ENCODE measurements at places on chromosomes 11 and 22. TPM values are rescaled to one million over a fixed set of nuclear protein-coding genes. Genes with fewer than 3 reads are reported as not detected.

UBQLN3 gene
- total RNA-seq = 1.9 TPM

GRCh38 chr11:123235117-123235655 is 40.1 kb upstream of the CLMP start:
- no peak overlapping the region for H3K27ac ChIP-seq
- no peaks in the 10 kb centered on the region for H3K27me3 ChIP-seq
- H3K4me1 ChIP-seq = peaks cover 8% of the 10 kb centered on the region
- no peaks in the 10 kb centered on the region for H3K36me3 ChIP-seq

DNA sequence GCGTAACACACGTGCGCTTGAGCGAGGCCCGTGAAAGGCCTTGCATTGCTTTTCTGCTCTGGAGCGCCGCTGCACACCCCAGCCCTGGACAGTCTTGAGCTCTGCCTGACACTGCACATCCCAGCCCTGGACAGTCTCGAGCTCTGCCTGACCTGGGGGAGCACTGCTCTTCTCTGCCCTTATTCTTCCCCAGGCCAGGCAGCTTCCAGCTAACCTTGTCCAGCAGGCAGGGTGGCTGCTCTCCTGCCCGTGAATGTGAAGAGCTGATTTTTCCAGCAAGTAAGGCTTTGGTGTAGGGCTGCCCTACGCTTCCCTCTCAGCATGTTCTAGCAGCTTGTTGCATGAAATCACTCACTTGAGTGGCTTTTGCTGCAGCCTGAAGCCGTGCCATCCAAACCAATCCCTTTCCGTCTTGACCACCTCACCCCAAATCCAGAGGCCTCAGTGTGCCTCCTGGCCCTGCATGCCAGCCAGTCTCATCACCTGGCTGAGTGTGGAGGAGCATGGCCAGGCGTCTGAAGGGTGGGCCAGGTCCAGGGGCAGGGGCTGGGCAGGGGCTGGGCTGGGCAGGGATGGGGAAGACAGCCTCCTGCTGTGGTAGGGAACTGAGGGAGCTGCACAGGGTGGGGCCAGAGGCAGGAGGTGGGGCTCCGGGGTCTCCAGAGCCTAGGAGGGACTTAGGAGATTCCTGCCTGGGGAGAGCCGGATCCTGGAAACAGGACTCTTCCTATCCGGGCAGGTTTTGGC is 89.5 kb upstream of the B3GAT1 start:
- no peaks in the 10 kb centered on the region for H3K4me1 ChIP-seq

SYNGR1 gene
- total RNA-seq = 61.8 TPM

- no peak overlapping the region for H3K4me3 ChIP-seq
- no peaks in the 10 kb centered on the region for H3K36me3 ChIP-seq
Observed at GRCh38 chr11:12046636-12047236, 38.3 kb upstream of the DKK3 start.

DNA sequence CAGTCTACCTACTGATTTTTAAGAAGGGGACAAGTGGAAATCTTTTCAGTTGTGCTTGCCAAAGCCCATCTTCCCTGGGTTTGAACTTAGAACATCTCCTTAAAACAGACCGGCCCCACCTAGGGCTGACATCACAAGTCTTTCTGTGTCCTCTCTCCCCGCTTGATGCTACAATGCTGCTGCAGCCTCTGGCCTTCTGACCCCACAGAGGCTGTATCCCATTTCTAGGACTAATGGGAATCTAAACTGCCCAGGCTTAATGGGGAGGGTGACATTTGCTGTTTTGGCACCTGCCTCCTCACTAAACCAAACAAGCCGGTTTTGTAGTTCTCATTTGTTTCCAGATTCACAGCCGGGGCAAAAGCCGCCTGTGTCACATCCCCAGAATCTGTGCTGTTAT is 121.3 kb upstream of the CADM1 start:
- H3K27ac ChIP-seq = no peak overlapping the region
- H3K27me3 ChIP-seq = no peaks in the 10 kb centered on the region
- no peak overlapping the region for H3K4me3 ChIP-seq
- H3K36me3 ChIP-seq = no peaks in the 10 kb centered on the region
- no peak for DNase-seq

PLAAT5 gene
- 0.06 TPM for total RNA-seq

- H3K36me3 ChIP-seq = no peaks in the 10 kb centered on the region
- no peak for DNase-seq
- H3K4me3 ChIP-seq = no peak overlapping the region
- peak overlapping the region; percentile 51 for H3K27ac ChIP-seq
Observed at GRCh38 chr11:117908109-117908895, 20.9 kb downstream of the TMPRSS13 start.

EHF gene
- not detected for total RNA-seq

GRCh38 chr11:111538407-111539114 is 2.0 kb upstream of the LAYN start:
- DNase-seq = no peak
- H3K4me3 ChIP-seq = no peak overlapping the region
- H3K27ac ChIP-seq = no peak overlapping the region

DNA sequence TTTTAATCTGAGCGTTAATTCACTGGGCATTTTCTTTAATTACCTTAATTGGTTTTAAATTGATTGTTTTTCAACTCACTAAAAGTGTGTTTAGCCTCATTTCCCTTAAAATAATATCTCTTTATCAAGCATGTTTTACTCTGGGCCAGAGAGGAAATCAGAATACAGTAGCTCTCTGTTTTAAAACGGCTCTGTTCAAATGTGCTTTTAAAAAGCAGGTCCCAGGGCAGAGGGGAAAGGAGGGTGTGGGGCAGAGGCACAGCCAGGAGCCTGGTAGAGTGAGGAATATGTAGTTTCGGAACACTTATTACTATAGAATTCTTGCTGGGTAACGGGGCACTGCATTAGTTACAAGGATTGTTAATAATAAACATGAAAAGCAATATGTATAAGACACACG is 47.6 kb downstream of the FBXO7 start:
- H3K4me3 ChIP-seq = no peak overlapping the region
- H3K27ac ChIP-seq = no peak overlapping the region
- no peaks in the 10 kb centered on the region for H3K27me3 ChIP-seq
- no peaks in the 10 kb centered on the region for H3K4me1 ChIP-seq
- H3K36me3 ChIP-seq = no peaks in the 10 kb centered on the region
- no peak for DNase-seq

GRCh38 chr11:117719480-117719879 is 77.5 kb downstream of the DSCAML1 start:
- H3K4me3 ChIP-seq = no peak overlapping the region
- no peaks in the 10 kb centered on the region for H3K27me3 ChIP-seq
- no peak for DNase-seq
- no peaks in the 10 kb centered on the region for H3K36me3 ChIP-seq

- no peak overlapping the region for H3K27ac ChIP-seq
- H3K4me3 ChIP-seq = no peak overlapping the region
- no peak for DNase-seq
- H3K4me1 ChIP-seq = peaks cover 42% of the 10 kb centered on the region
- H3K36me3 ChIP-seq = peaks cover 24% of the 10 kb centered on the region
- H3K27me3 ChIP-seq = no peaks in the 10 kb centered on the region
Observed at GRCh38 chr11:86947541-86947940, 7.7 kb downstream of the FZD4 start.

DNA sequence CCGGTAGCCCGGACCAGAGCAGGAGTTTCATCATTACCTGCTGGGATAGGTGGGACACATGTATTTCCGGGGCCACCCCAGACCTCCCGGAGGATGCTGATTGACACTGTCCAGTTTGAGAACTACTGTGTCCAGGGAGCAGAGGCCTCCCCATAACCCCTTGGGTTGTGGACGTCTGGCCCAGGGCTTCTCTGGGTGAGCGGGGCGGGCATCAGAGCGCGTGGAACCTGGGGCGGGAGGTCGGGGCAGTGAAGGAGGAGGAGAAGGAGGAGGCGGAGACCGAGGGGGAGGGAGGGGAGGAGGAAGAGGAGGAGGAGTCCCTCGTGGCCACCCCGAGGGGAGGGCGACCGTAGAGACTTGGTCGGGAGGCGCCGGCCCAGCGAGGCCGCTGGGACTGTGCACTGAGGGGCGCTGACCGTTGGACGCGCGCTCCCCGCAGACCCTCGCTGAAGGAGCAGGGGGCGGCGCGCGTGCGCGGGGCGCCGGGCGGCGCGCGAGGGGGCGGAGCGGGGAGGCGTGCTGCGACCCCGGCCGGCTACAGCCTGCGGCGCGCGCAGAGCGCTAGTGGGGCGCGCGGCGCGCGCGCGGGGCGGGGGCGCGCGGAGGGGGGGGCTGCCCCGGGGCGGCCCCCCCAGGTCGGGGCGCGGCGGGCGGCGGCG is at the start of gene GRK3:
Gene GRK3 (plus strand): TSS at position 356 of the 659 bp plus-strand sequence. CDS start 366 bp downstream, outside the sequence.
- H3K27ac ChIP-seq = no peak within 1 kb of the TSS
- H3K27me3 ChIP-seq = no peaks in the 10 kb centered on the region
- H3K36me3 ChIP-seq = no peaks in the 10 kb centered on the region
- DNase-seq = peak; percentile 77

GRCh38 chr22:48974443-48975315 is 853.0 kb downstream of the BRD1 start:
- DNase-seq = no peak
- no peaks in the 10 kb centered on the region for H3K36me3 ChIP-seq
- no peak overlapping the region for H3K4me3 ChIP-seq
- H3K4me1 ChIP-seq = no peaks in the 10 kb centered on the region

DNA sequence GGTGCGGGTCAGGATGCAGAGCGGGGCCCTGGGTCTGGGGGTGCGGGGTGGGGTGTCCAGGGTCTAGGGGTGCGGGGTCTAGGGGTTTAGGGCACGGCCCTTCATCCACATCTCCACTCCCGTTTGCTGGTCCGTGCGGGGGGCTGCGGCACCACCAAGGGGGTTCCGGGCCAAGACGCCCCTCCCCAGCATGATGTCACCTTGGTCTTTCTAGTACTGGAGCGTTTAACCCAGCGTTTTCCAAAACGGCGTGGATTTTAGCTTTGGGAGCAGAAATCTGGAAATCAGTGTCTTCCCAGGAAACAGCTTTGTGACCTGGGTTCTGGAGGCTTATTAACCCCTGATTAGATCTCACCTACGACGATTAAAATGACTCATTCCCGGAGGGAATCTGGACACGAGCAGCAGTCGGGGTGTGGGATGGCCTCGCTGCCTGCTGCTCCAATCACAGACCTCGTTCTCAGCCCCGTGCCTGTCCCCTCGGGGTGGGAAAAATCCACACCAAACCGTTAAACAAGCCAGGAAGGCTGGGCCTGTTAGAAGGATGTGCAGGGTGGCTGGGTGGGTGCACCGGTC is 759 bp downstream of the AP2A2 start:
- peak overlapping the region; percentile 99 for H3K4me3 ChIP-seq
- no peaks in the 10 kb centered on the region for H3K27me3 ChIP-seq
- peak overlapping the region; percentile 92 for H3K27ac ChIP-seq

NAP1L4 gene
- 150 TPM for total RNA-seq

DNA sequence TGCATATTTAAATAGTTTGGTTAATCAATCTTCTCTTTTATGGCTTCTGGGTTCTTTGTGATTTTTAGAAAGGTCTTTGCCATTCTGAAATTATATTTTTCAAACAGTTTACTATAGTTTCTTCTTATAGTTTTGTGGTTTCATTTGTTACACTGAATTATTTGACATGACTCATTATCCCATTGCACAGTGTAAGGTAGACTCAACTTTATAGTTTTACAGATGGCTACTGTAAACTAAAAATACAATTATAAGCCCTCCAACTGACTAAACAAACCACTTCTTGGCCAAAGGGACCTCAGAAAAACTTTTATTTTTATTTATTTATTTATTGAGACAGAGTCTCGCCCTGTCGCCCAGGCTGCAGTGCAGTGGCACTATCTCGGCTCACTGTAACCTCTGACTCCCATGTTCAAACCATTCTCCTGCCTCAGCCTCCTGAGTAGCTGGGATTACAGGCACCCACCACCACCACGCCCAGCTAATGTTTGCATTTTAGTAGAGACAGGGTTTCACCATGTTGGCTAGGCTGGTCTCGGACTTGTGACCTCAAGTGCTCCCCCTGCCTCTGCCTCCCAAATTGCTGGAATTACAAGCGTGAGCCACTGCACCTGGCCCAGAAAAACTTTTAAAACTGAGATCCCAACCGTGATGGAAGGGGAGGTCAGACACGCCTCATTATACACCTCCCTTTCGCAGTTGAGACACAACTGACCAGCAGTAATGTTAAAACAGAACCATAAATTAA is 14.1 kb upstream of the RAC2 start:
- no peak for DNase-seq
- H3K4me1 ChIP-seq = peaks cover 9% of the 10 kb centered on the region
- no peaks in the 10 kb centered on the region for H3K36me3 ChIP-seq
- peaks cover 6% of the 10 kb centered on the region for H3K27me3 ChIP-seq
- H3K27ac ChIP-seq = no peak overlapping the region

DNA sequence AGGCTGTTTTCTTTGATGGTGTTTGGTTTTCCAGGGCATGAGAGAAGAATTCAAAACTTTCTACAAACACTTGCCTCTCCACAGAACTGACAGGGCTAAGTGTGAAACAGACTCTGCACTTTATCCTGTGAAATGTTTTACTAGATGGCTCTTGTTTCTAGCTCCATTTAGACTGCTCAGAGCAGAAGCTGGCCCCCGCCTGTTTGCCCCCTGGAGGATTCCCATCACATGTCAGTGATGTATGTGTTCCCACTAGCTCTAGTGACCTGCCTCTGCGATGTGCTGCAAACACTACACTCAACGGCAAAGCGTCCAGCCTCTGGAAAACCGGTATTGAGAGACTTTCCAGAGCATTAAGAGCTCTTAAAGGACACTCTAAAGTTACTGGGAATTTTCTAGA is 41.4 kb upstream of the PCF11 start:
- H3K27me3 ChIP-seq = no peaks in the 10 kb centered on the region
- H3K4me1 ChIP-seq = peaks cover 9% of the 10 kb centered on the region
- peak overlapping the region; percentile 65 for H3K27ac ChIP-seq

DNA sequence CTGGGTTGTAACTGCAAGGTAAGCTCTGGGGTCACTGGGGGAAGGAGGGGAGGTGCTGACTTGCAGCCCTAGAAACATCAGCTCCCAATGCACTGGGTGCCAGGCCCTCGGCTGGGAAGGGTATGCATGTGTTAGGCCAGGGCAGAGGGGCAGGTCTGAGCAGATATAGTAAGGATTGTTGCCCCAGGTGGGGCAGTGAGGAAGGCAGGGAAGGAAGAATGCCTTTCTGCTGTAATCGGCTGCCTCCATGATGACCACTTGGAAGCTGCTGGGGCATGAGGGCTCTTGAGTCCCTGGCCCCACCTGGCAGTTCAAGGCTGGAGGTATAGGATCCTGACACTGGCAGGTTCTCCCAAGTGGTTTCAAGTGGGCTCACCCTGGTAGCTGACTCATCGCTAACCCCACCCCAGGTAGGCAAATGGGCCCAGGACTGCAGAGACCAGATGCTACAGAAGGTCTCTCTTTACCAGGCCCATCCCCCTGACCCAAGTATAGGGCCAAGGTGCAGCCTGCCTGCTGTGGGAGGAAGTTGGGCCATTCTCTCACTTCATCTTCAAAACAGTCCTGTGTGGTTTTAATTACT is 56.7 kb downstream of the TIMP3 start:
- peaks cover 18% of the 10 kb centered on the region for H3K36me3 ChIP-seq
- H3K27ac ChIP-seq = no peak overlapping the region
- no peak for DNase-seq
- no peaks in the 10 kb centered on the region for H3K27me3 ChIP-seq
- H3K4me3 ChIP-seq = no peak overlapping the region

DNA sequence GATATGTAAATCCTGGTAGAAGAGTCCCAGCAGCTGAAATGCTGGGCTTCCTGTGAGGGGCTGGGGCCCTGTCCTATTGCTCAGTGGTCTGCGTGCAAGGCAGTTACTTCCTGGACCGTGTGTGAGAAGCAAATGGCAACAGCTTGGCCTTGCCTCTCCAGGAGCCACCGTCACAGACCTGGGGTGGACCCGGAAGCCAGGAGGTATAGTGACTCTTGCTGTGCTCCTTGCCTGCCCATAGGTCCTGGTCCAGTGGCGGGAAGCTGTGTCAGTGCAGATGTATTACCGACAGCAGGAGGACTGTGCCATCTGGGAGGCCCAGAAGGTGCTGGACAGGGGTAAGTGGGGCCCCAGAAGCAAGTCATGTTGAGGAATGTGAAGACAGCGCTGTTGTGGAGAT is 54.3 kb downstream of the PISD start:
- H3K36me3 ChIP-seq = no peaks in the 10 kb centered on the region
- DNase-seq = no peak
- peaks cover 5% of the 10 kb centered on the region for H3K4me1 ChIP-seq
- H3K4me3 ChIP-seq = no peak overlapping the region
